SHP77 treated with DMSO at 0.1 percent for 48 hours (cell line): ENCODE measurements at places on chromosomes 12 and 14.

DNA sequence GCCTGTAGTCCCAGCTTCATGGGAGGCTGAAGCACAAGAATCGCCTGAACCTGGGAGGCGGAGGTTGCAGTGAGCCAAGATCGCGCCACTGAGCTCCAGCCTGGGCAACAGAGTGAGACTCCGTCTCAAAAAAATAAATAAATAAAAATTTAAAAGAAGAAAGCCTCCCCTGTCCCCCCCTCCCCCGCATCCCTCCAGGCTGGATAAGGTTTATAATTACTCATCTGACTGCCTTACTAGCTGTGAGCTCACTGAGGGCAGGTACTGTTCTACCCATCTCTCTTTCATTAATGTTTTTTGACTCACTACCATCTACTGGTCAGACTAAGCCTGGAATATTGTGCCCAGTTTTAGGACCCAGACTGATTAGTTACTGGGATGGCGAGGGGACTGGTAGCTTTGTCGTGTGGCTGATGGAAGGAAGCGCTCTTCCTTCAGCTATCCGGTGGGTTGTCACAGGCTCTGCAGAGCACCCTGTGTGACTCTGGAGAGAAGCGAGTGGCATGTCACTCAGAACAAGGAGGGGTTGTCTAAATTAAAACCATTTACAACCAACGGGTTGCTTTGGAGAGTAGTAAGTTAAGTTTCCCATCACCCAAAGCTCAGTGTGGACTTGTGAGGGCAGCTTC lies 16.9 kb downstream of the EVL start:
- DNase-seq: no peak

DNA sequence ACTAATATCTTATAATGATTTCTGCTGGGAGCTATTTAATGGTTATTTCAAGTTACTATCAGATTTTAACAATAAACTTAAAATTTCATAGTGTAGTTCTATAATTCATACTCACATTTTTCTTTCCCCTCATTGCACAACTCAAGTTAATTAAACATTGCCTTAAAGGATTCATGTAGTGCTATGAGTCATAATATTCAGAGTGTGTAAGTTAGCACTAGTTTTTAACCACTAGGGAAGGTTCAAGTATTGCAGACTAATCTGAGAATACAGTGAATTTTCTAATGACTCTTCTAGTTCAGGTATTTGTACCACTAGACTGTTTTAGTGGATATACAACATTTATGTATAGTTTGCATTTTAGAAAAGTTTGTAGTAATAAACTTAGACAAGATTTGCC lies 49.9 kb downstream of the FOXA1 start:
- DNase-seq: no peak

DNA sequence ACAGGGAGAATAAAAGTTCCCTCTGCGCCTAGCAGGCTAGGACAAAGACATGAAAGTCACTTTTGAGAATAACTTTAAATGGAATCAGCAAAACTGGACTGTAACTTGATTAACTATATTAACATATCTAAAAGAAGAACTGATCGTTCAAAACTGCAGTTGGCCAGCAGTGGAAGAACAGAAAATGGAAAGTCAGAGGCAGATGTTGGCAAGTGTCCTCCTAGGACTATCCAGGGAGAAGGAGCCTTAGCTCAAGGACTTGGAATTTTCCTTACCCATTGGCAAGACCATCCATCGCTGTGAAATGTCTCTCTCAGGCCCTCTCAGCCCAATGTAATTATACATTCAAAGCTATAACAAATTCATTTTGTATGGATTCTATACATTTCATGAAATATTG lies 419.7 kb downstream of the ATP23 start:
- no peak for DNase-seq

GRCh38 chr12:58961906-58962305 lies 41.6 kb upstream of the LRIG3 start:
- DNase-seq: no peak

DNA sequence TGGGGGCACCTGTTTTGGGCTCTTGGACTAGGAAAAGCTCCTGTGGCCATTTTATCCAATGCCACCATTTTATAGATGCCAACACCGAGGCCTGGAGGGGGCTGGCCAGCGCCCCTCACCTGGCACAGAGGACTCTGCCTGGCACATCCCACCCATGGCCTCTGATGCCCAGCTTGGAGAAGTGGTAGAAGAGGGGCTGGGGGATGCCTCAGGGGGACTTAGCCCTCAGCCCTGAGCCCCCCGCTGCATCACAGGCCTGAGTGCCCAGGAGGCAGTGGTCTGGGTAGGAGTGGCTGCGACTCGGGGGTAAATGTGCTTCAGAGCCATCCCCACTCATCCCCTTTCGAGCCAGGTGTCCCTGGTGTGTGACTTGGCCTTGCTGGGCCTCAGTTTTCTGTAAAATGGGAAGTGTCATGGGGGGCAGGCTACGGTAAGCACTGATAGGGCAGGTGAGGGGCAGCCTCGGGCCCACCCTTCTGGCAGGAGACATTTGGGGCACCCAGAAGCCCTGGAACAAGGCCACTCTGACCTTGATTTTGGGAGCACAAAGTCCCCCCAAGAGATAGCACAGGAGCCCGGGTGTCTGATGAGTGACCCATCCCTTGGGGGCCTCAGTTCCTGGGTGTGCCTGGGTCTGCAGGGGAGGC lies 22.5 kb downstream of the SH2B3 start:
- no peak for DNase-seq
